ENCODE measurements at places on chromosomes 6 and 20. TPM values are rescaled to one million over a fixed set of nuclear protein-coding genes. Genes with fewer than 3 reads are reported as not detected.

ROS1 gene
- not detected for total RNA-seq

ZSCAN16 gene
- 3.3 TPM for total RNA-seq

HLA-DQA2 gene
- 0.42 TPM for total RNA-seq

DNA sequence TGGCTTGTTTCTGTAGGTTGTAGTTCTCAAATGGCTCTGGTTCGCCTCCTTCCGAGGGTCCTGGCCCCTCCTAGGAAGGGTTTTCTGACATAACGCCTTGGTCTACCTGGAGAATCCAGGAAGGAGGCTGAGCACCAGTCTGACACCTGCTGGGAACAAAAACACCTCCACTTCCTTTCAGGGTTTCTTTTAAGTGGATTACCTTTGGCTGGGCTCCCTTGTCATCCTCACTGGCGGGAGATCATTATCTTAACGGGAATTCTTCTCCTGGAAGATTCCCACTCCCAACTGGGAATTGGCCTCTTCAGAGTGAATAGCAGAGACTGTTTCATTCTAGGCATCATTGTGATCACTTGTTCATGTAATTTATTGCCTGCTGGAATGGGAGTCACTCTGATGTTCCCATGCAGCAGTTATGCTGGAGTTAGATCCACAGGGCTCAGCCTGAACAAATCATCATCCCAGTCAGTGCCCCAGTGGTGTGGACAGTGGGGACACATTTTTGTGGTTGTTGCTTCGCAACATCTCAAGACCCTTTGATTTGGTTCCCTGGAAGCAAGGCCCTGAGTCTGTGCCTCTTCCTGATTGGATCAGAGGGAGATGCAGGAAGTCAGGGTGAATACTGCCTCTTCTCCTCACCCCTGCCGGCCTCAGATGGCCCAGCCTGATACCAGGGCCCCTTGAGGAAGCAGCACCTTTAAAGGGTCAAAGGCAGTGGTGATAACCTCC lies 49.1 kb downstream of the LYRM2 start:
- no peak for DNase-seq

GRCh38 chr20:5065879-5066383 lies 53.8 kb downstream of the PCNA start:
- DNase-seq = no peak

- DNase-seq = no peak
Observed at GRCh38 chr6:53476964-53477363, 67.9 kb downstream of the GCLC start.

DNA sequence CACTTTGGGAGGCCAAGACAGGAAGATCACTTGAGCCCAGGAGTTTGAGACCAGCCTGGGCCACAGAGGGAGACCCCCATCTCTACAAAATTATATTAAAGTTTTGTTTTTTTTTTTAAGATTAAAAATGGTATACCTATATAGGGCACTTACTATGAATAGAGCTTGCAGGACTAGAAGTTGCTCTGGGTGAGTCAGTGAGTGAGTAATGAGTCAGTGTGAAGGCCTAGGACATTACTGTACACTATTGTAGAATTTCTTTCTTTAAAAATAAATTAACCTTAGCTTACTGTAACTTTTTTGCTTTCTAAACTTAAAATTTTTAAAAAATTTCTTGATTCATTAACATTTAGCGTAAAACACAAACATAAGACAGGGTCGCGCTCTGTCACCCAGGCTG lies 29.7 kb downstream of the STK35 start:
- no peak for DNase-seq

All from esophagus muscularis mucosa (tissue), 4 donors.